Stimulated activated CD4-positive, alpha-beta T cell treated with anti-CD3 and anti-CD28 coated beads, Interleukin-12 subunit alpha, Interleukin-12 subunit beta, amount 100 ng/mL, for 4 hours (primary cell): ENCODE measurements at places on chromosomes 7 and 10.

GRCh38 chr10:118956802-118957442 lies 72.6 kb upstream of the NANOS1 start:
- no peak for DNase-seq

DNA sequence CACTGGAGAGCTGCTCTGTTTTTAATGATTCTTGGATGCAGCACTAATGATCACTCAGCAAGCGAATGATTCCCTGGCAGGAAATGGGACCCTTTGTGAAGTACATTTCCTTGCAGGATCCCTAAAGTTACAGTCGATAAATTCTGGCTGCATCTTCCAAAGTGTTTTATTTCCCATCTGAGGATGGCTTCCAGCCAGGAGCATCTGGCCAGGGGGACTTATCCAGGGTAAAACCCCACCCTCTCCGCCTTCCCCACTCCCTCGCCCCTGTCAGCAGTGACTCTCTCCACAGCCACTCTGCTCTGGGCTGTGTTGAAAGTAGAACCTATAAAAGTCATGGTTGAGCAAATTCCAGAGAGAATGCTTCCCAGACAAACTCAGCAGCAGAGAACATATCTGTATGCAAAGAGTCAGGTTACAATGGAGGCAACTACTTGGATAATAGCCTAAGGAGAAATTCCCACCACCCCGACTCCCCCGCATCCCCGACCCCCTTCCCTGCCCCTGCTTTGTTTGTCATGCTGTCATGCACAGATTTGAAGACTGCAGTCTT lies 111.0 kb upstream of the ANLN start:
- no peak for DNase-seq

- DNase-seq, result no peak
Measured at GRCh38 chr10:127400216-127400615, 148.9 kb upstream of the NPS start.

DNA sequence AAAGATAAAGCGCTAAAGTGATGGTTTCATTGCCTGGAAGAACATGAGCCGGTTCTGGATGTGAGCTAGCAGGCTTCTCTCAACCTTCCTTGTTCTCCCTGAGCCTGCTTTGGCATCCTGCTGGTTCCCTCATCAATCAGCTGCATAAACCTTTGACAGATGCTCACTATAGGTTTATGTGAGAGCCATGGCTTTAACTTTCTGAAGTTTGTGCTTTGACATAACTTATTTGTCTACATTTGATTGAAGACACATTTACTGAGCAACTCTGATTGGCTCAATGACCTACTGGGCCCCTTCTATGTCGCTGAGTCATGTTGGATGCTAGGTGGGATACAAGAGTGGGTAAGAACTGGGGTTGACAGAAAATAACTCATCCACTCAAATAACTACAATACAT lies 192.0 kb downstream of the ADAM12 start:
- DNase-seq, result no peak

- DNase-seq, result no peak
Measured at GRCh38 chr10:64086083-64086767, 565.0 kb downstream of the REEP3 start.

DNA sequence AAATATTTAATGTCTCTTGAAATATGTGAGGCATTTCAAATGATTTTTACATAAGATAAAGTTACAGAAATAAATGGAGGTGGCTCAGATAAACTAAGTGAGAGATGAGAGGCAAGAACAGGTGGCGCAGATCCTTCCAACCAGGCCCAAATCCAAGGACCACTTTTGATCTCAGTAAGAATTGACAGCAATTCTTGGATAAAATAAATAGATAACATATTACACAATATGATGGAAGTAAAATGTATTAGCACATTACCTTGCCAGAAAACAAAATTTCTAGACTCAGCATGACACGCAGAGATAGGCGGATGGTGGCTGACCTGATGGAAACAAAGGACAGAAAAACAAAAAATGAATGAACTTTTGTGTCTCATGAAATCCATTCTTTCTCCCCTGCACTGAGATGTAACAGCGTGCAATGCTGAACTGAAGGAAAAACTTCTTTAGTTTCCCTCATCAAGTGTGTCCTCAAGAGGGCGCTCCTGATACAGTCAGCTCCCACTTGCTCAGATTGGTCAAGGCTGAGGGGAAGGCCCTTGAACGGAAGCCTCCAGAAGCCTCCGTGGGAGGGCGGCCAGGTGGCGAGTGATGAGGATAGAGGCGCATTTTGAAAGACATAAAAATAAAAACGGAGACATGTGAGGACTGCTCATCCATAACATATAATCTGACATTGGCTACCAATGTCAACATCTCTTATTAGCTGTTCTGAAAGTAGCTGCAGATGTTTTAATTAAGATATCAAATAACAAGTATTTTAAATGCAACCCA lies 62.8 kb upstream of the GSDME start:
- peak; percentile 57 for DNase-seq

GRCh38 chr7:134761266-134761665 lies 18.2 kb upstream of the CALD1 start:
- DNase-seq, result no peak

GRCh38 chr10:71727738-71728737 lies 8.5 kb upstream of the C10orf105 start:
- DNase-seq, result no peak

- no peak for DNase-seq
Measured at GRCh38 chr7:10767771-10768170, 205.9 kb upstream of the PHF14 start.

DNA sequence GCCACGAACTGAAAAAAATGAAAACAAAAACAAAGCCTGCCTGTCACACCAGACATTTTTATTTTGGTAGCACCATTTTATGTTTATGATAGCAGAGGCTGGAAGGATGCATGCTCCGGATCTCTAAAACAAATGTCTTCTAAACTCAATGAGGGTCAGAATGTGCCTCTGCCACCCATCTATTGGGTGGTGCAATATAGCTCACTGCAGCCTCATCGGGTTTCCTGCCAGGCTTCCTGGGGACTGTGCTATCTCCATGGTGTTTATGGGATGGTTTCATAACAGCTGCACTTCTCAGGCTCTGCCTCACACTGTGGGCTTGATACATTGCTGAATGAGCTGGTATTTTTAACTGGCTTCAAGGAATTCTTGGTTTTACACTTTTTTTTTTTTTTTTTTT lies 94.4 kb downstream of the ITIH5 start:
- DNase-seq, result no peak

- DNase-seq, result no peak
Measured at GRCh38 chr10:53276797-53277196, 504.2 kb upstream of the MBL2 start.

DNA sequence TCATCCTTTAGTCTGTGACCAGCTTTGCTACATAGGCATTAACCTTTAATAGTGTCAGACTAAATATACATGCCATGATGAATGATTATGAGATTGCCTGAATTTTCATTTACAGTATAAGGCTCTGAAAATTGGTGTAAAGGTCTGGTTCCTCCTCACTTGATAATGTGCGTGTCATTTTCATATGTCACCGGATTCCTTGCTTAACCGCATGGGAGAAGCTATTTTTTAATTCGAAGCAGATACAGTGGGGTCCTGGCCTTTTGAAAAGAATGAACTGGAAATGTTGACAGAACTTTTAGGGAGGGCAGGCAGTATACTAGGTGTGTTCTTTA lies 192.4 kb upstream of the SH2B2 start:
- no peak for DNase-seq

DNA sequence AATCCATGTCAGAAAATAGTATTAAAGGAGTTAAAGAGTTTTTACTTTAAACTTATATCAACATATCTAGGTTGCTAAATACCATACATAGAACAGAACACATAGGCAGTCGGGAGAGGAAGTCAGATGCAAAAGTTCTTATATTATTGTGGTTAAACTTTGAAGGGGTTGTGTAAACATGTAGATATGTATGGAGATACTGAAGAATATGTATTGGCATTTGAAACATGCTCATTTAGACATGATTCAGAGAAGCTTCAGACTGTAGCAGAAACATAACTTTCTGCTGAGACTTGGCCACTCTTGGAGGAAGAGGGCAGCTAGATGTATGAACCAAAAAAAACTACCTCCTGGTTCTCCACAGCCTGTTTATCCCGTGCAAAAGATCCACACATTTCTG lies 103.5 kb upstream of the FERD3L start:
- DNase-seq, result no peak

- DNase-seq, result no peak
Measured at GRCh38 chr10:113177156-113177935, 227.3 kb downstream of the TCF7L2 start.

DNA sequence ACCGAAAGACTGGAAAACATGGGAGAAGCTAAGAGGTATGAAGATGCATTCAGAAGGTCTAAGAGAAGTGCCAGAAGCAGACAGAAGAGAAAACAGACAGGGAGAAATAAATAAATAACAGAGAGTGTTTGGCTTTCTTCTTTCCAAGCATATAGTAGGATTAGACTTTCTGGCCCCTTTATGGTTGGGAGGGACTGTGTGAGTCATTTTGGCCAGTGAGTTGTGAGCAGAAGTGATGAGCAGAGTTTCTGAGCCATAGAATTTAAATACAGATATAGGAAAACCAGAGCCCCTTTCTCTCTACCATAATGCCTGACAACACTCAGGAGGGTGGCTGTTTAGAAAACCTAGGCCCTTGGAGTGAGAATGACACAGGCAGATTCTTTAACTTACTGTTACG lies 171.0 kb downstream of the PPP1R17 start:
- DNase-seq, result no peak

- no peak for DNase-seq
Measured at GRCh38 chr7:98821348-98821747, 48.5 kb downstream of the TMEM130 start.

DNA sequence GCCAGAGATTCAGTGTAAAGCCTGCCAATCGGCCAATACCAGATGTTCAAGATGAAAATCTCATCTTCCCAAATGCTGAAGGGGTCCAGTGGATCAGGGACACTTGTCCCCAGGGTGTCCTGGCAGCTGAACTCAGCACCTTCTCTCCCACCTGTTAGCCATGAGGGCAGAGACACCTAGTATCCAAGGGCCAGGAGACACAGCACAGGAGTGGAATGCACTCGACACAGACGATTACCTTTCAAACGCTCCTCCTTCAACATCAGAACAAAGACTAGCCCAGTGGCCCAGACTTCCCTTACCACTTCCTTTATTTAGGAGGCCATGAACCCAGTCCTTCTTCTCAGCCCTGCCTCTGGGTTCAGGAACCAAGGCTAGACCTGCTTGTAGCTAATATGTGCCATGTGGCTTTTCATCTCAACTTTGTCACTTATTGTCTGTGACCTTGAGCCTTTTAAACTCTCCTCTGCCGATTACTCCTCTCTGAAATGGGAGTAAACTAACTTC lies 180.3 kb upstream of the PLXNA4 start:
- DNase-seq, result no peak

GRCh38 chr10:64880546-64880945 lies 1359.3 kb downstream of the REEP3 start:
- no peak for DNase-seq

GRCh38 chr10:57202356-57202755 lies 841.3 kb upstream of the ZWINT start:
- DNase-seq, result no peak

- no peak for DNase-seq
Measured at GRCh38 chr10:36748128-36748871, 377.1 kb upstream of the ANKRD30A start.

GRCh38 chr10:29588629-29589421 lies 45.9 kb downstream of the SVIL start:
- no peak for DNase-seq

DNA sequence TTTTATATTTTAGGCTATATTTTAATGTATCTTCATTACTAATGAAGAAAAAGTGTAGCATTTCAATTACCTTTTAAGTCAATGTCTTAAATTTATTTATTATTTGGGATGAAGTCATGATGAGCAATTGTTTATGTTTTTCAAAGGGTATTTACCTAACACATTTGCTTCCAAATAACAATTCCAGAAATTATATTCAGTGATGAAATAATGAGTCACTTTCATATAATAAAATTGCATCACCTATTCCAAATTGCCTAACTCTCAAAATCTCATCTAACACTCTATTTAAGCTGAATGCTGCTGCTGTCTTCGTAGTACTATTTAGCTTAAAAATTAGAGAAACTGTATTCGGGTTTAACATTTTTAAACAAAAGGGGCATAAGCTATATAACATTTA lies 97.7 kb downstream of the PRKG1 start:
- DNase-seq, result no peak

DNA sequence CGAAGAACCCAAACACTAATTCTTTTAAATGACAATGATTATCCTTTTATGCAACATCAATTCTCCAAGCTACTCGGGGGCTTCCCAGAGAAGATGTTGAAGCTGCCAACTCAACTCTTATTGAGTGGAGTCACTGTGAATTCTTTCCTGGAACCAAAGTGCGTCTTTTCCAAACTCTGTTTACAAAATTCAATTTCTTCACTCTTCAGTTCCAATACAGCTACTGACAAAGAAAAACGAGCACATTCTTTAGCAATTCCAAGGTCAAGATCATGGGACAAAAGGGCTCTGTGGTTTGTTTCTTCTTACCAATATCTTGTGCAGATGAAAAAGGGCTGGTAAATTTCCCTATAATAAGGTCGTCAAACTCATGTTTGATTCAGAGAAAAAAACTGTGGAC lies 74.2 kb downstream of the FAS start:
- DNase-seq, result no peak

DNA sequence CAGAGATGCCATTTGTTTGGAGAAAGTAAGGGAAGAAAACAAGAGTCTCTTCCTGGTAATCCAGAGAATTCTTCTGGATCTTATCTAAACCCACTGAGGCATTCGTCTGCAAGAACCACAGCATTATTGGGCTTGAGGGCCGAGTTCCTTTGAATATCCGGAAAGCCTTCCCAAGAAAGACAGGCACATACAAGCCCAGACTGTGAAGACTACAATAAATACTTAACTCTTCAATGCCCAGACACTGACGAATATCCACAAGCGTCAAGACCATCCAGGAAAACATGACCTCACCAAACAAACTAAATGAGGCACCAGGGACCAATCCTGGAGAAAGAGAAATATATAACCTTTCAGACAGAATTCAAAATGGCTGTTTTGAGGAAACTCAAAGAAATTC lies 99.0 kb downstream of the RNF32 start:
- no peak for DNase-seq

- DNase-seq, result peak; percentile 44
Measured at GRCh38 chr10:122911889-122912484, 1.6 kb downstream of the FAM24A start.
